Activated CD4-positive, alpha-beta T cell treated with anti-CD3 and anti-CD28 coated beads, Interleukin-2, amount 50 U/mL, for 16 hours (primary cell): ENCODE measurements at places on chromosomes 11 and 22.

GRCh38 chr11:35927682-35928081 is 16.2 kb upstream of the LDLRAD3 start:
- DNase-seq: no peak

- DNase-seq: no peak
Measured at GRCh38 chr11:61113201-61113600, 10.9 kb downstream of the CD5 start.

- no peak for DNase-seq
Measured at GRCh38 chr22:26401726-26402125, 27.3 kb upstream of the ASPHD2 start.

DNA sequence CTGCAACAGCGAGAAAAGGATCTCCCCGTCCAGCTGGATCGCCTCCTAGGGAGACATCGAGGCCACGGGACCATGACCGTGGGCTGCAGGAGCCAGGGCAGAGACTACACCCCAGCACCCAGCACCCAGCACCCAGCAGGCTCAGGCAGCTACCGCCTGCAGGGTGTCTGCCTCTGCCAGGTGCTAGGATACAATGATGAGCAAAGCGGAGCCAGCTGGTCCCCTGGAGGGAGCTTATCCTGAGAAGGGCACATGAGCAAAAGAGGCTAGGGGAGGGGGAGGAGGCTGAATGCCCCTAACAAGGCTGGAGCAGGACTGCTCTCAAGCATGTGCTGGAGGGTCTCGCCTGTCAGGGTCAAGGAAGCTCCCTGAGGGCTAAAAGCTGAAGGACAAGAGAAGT is 4.8 kb upstream of the CASTOR1 start:
- DNase-seq: no peak

DNA sequence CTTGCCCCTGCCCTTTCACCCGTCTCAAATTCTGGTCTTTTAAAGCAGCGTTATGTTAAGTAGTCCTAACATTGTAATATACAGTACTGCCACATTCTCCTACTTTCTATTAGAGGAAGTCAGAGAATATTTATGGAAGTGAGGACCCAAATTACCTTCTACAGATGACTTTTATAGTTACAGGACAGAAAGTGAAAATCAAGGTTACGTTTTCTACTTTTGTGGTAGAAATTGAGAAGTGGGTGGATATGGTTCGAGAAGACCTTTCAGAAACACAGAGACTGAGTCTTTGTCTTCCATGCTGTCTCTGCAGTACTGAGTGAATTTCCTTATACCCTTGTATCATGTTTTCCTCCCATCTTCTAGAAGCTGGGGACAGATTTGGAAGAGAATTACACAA is 17.1 kb downstream of the SC5D start:
- no peak for DNase-seq

DNA sequence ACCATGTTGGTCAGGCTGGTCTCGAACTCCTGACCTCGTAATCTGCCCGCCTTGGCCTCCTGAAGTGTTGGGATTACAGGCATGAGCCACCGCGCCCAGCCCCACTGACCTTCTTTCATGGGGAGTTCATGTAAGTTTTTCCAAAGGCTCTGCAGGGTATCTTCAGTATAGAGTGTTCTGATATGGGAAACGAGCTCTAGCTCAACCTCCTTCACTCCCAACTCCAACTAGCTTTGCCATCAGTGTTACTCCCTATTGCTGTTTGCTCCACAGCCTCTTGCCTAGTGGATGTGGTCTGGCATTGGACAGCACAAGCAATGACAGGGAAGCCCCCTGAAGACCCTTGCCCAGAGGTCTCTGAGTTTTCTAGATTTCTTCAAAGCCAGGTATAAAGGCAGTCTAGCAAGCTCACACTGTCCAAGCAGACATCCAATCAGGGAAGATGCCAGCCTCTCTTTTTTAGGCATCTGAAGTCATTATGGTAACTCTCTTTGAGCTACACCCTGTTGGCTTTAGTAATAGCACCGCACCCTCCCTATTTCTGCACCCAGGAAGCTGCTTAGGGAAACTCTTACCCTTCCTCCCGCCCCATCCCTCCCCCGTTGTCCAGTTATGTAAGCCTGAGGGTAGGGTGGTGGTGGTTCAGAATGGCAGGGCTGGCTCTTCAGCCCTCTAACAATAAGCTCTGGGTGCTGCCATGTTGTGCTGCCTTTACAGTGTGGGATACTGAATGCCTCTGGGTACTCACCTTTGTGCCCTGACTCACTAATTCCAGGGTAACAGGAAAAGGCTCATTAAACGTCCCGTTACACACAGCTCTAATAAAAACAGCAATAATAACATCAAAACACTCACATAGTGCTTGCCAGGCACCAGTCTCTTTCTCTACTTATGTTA is 41.4 kb upstream of the CLDN5 start:
- no peak for DNase-seq

DNA sequence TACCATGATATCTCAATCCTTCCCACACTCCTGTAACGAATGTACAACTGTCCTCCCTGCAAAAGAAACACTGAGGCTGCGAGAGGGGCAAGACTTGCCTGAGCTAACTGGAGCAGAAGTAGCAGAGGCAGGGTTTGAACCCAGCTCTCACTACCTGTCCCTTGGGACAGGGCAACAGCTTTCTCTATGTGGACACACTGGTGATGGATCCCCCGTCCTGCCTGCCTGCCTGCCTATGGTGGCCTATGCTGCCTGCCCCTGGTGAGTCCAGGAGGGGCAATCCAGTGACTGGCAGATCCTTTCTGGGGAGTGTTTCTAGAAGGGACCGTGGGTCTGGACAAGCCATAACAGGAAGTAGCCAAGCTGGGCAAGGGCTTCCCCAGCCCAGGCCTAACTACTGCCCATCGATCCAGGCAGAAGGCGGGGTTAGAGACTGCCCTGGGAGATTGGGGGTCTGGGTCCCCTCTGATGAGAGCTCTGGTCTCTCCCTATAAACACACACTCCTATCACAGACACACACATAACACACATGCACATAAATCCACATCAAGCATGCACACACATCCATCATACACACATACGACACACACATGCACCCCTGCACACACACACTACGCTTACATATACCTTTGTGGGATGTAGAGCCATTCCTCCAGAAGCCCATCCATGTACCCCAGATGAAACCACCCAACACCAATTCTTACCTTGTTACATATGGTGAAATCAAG is 1.1 kb upstream of the EMID1 start:
- no peak for DNase-seq

GRCh38 chr11:77501758-77502157 is 27.9 kb upstream of the PAK1 start:
- DNase-seq: no peak

GRCh38 chr11:3115321-3115720 is 49.8 kb downstream of the OSBPL5 start:
- no peak for DNase-seq

- DNase-seq: no peak
Measured at GRCh38 chr11:21179770-21180169, 510.4 kb downstream of the NELL1 start.

GRCh38 chr11:120217941-120218694 is 7.3 kb downstream of the OAF start:
- DNase-seq: no peak

DNA sequence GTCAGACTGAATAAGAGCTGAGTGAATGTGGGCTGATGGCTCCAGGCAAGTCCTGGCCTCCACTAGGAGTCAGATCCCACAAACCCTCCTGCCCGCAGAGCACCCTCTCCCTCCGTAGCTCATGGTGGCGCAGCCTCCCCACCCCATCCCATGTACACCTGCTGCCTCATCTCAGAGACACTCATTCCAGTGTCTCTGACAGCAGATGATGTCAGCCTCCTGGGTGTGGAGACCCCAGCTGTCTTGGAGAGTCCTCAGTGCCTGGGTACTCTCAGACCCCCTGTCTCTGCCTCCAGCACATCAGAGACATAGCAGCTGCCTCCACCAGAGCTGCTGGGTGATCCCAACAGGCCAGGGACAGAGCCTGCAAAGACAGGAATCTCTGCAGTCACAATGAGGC is 9.5 kb downstream of the IGLL5 start:
- no peak for DNase-seq

- DNase-seq: no peak
Measured at GRCh38 chr11:47332791-47333525, 19.5 kb downstream of the MYBPC3 start.

GRCh38 chr11:134562196-134562595 is 150.2 kb upstream of the B3GAT1 start:
- DNase-seq: no peak

DNA sequence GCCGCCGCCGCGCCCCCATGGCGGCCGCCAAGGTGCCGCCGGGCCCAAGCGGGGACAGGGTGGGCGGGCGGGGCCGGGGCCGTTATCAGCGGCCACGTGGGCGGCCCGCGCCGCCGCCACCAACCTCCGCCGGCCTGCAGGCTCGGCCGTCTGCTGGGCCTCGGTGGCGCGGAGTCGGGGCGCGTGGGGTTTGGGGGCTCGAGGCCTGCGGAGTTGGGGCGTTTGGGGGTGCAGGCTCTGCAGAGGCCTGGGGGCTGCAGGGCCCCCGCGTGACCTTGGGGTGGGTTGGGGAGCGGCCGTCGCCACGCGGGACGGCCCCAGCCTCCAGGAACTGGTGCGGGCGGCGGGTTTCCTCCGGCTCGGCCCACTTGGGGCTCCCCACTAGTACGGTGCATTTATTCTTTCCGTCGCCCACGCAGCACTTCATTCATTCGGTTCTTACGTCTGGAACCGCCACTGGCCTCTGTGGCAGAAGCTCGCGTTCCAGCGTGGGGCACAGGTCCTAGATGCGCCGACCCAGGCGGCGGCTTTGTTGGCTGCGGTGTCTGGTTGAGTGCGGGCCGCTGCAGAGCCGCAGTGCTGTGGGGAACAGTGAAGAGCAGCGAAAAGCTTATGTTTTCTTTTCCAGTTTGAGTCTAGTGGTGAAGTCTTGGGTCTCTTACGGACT is 740 bp upstream of the TRMT2A start:
- DNase-seq: peak; percentile 61

GRCh38 chr22:48035897-48036296 is 1273.4 kb downstream of the TBC1D22A start:
- no peak for DNase-seq

DNA sequence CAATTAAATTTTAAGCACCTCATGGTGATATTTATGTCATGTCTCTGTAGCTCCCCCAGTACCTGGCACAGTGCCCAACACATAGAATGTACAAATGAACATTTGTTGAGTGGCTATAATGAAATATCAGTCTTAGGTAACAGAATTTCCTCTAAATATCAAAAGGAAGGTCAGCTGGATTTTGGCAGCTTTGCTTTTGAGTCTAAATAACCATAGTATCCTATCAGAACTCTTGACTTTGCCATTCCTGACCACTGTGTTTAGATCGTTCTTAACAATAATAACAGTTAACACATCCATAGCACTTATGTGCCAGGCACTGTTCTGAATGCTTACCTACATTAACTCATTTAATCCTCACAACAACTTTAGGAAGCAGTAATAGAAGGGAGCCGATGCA is 26.6 kb downstream of the TMEM123 start:
- no peak for DNase-seq

GRCh38 chr11:62061356-62062222 is 62.2 kb upstream of the INCENP start:
- no peak for DNase-seq
